AG04449 (cell line): ENCODE measurements at places on chromosomes 5 and 9.
A peak's percentile ranks its signal among the peaks of the same experiment; 100 is the strongest.

DNA sequence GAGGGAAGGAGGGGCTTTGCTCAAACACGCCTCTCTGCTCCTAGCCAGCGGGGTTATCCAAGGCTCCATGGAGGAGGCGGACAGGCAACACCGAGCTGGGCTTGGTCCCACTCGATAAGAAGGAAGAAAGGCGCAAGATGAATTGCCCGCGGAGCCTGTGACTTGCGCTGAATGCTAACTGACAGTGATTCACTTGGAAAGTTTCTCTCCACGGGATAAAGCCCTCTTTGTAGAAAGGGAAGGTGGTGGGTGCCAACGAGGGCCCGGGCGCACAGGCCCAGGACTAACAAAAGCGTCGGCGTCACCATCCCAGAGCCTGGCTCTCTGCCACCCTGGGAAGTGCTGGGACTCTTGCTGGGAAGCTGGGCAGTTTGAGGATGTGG, 76.0 kb downstream of the VAV2 start:
- no peak for DNase-seq

DNA sequence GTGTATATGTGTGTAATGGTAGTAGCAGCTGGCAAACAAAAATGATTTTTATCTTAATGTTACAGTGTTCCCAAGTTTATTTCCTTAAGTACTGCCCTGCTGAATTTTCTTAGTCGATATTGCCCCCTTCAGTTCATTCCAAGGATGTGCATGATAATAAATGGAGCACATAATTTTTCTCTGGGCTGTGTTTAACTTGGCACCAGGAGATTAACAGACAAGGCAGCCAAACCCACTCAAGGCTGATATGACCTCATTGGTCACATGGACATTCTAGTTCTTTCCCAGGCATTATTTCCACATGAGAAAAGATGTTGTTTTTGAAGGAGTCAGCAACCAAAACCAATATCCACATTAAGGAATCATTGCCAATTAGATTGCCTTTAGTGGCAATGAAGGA, 61.8 kb downstream of the COX7C start:
- DNase-seq = peak; percentile 59

DNA sequence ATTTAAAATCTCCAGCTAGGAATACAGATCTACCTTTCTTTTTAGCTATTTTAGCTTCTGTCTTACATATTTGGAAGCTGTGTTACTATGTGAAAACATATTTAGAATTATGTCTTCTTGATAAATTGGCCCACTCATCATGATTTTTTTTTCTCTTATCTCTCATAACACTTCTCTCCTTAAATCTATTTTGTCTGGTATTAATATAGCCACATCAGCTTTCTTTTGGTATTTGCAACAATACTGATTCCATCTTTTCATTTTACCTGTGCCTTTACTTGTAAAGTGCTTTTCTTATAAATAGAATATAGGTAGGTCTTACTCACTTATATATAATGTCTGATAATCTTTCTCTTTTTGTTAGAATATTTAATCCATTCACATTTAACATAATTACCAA, 19.6 kb downstream of the PJA2 start:
- DNase-seq = no peak

DNA sequence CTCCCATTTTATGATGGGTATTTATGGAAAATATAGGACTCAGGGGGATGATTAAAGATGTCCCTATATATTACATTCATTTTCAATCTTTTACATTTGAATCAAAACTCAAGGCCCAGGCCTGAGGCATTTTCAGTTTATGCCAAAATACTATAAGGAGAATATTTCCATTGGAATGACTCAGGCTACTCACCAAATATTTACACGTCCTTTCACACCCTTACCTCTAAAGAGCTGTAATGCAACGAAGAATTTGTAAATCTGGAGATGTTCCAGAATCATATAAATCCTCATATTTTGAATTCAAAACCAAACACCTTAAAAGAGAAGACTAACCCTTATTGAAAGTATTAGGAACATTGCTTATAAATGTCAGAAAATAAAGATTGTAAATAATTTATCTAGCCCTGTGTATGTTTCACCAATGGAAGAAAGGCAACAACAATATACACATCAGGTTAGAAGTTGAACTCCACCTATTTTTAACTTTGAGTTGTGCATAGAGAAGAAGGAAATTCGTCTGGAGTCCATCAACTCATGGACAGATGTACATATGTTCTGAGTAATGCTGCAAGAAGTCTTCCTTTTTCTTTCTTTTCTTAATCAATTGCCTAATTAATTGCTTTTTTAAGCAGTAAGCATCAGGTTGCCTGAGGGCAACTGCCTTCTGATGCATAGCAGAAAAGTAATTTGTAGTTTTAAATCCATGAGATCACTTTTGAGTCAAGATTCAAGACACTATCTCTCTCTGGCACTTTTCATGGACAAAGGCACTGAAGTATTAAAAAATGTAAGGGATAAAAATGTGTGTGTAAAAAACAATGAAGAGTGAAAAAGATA, 579.3 kb upstream of the RGMB start:
- no peak for DNase-seq

- no peak for DNase-seq
These were observed 30.0 kb upstream of the CAMLG start for GRCh38 chr5:134708301-134708700.

GRCh38 chr9:37509536-37509935, 23.8 kb downstream of the POLR1E start:
- DNase-seq = no peak

- DNase-seq = no peak
These were observed 4.3 kb upstream of the RNF44 start for GRCh38 chr5:176541338-176542134.

GRCh38 chr9:71763832-71764231, 4.5 kb downstream of the CEMIP2 start:
- DNase-seq = peak; percentile 28

GRCh38 chr5:2891781-2892180, 140.3 kb upstream of the IRX2 start:
- no peak for DNase-seq
